Fibroblast of gingiva (primary cell): ENCODE measurements at places on chromosomes 3 and 15.

- DNase-seq: no peak
These were observed 1.2 kb downstream of the DCLK3 start for GRCh38 chr3:36762918-36763849.

DNA sequence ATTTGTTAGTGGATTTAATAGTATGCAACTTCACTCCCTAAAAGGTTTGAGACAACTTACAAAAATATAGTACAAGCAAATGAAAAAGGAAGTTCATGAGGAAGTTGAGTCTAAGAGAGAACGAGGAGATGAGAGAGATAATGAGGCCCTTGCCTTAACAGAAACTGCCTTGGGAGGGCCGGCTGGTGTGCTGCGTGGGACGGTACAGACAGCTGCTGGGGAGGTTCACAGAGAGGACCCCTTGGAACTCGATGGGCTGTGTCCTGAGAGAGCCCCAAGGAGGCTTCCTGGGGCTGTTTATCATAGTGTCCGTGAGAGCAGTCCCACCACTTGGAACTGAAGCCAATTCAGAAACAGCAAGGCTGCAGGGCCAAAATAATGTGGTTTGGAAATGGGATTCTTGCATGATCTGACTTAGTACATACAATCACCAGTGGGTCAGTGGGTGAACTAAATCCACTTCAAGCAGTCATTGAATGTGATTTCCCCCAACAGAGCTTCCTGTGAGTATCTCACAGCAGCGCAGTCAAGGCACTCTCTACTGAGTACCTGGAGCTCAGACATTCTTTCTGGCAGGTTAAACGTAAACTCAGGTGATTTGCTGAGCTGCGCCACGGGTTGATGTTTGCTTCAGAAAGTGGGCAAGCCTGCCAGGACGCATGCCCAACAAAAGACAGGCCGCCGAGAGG lies 90.8 kb downstream of the CRTC3 start:
- no peak for DNase-seq

- peak; percentile 89 for DNase-seq
These were observed 80.2 kb downstream of the ARNT2 start for GRCh38 chr15:80484333-80484864.

GRCh38 chr3:132569153-132569552 lies 27.9 kb upstream of the ACKR4 start:
- peak; percentile 74 for DNase-seq

- no peak for DNase-seq
These were observed 289.8 kb downstream of the ZBTB20 start for GRCh38 chr3:114857299-114857701.

DNA sequence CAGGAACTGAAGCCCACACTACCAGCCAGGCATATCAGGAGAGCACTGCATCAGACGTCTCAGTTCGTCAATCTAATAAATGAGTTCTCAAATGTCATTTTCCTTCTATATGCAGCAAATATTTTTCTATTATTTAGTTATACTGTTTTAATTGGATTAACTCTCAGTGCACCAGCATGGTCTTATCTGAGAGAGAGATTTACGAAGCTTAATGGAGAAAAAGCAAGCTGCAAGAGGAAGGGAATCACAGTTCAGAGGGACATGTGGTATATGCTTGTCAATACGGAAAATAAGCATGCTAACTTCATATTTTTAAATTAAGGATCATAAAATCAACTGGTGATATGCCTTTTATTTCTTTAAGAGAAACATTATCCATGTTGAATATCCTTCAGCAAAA lies 213.1 kb upstream of the NECTIN3 start:
- no peak for DNase-seq

DNA sequence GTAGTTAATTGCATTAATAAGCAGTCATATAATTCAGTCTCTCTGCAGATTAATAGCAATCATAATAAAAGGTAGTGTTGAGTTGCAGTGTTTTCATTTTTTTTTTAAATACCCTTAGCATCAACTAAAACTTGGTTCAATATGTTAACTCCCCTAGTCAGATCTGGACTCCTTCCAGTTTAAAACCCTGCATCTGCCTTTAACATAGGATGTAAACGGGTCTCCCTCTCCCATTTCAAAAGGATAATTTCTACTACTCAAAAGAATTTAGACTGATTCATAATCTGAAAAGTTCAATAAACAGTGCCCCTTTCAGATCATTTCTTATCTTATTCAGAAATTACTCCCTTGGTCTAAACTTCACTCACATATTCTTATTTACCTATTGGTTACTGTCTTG lies 11.4 kb downstream of the CPOX start:
- DNase-seq: no peak

DNA sequence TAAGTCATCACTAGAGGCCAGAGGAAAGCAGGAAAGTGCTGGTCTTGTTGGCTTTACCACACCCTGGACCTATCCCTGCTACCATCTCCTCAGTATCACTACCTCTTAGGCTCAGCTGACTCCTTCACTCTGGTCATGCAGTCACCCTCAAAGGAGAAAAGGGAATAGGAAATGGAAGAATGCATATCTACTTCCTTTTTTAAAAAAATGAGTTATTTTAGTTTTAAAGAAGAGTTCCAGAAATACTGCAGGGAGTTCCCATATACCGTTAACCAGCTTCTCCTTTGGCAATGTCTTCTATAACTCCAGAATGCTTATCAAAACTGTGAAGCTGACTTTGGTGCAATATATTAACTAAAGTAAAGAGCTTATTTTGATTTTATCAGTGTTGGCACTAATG lies 688.6 kb downstream of the DIPK2A start:
- DNase-seq: no peak

DNA sequence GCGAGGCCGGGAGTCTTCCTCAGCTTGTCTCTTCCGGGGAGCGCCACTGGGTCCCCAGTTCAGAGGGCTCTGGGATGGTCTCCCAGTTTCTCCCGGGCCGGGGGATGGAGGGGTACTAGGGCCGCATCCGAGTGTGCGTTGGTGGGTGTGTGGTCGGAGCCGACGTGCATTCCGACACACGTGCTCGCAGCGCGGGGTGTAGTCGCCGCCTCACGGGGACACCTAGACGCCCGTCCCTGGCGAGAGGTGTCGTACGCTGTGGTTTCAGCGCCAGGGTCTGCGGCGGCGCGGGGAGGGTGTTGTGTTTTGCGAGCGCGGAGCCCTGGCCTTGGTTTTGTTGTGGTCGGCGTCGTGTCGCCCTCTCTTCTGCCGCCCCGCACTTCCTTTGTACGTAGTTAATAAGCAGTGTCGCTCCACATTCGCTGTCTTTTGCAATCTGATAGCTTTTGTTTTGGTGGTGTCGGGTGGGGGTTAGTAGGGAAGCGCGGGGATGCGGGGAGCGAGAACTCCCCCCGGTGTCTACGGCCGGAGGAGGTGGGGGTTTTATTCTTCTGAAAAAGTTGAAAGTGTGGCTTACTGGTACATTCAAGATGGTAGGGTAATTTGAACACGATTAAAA lies 2.2 kb downstream of the IGF1R start:
- DNase-seq: peak; percentile 40

- DNase-seq: no peak
These were observed 209.6 kb upstream of the MCTP2 start for GRCh38 chr15:94021621-94022320.

DNA sequence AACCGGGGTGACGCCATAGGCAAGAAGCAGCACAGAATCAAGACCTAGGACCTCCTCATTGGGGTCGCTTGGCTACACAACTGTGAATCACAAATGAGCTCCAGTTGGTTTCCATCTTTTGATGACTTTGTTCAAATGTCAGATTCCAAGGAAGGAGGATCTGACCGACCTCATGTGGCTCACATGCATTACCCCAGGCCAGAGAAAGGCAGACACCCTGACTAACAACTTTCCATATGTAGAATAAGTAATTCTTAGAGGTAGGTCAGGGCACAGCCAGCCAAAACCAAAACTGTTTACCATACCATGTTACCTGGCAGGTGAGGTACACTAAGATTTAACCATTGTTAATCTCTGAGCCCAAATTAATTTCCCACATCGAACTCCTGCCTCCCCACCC lies 96.5 kb downstream of the CCNL1 start:
- peak; percentile 34 for DNase-seq

DNA sequence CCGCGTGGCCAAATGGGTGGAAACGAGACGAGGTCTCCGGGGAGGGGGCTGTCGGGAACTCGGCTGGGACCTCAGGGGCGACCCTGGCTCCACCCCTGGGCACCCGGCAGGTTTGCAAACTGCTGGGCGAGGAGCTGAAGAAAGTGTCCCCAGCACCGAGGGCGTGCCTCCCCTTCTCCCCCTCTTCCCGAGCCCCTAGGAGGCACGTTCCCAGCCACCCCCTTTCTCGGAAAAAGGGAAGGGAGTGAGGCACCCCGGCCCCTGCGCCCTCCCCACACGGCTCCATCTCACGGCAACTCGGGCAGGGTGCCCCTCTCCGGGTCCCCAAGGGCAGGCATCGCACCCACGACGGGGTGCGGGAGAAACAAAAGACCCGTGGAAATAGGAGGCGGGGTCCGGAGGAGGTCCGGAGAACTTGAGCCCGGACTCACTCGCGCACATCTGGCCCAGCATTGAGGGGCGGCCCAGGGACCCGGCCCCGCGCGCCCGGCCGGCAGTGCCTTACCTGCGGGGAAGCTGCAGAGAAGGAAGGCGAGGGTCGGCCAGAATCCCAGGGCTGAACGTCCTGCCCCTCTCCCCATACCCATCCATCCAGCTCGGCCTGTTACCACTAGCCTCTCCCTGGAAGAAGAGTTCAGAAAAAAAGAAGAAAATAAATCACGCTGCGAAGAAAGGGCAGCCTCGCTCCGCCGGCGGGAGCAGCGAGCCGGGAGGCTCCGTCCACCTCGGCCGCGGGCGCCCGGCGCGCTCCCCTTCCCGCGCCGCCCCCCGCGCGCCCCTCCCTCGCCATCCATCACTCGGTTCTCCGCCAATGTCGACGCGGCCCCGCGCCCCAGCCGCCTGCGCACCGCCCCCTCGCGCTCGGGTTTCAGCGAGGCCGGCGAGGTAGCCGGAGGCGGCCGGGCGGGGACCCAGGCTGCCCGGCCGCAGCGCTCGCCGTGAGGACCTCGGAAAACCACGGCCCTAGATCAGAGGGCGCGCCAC lies 16.3 kb downstream of the RGMA start:
- DNase-seq: peak; percentile 83

GRCh38 chr3:197835509-197835908 lies 44.5 kb downstream of the LRCH3 start:
- no peak for DNase-seq

- no peak for DNase-seq
These were observed at the start of gene BNC1 for GRCh38 chr15:83284559-83285283. TSS of gene BNC1 (minus strand) at chr15:83284664. CDS start at chr15:83284628, 36 bp downstream.

- no peak for DNase-seq
These were observed 182.9 kb upstream of the RORA start for GRCh38 chr15:61411902-61412510.

DNA sequence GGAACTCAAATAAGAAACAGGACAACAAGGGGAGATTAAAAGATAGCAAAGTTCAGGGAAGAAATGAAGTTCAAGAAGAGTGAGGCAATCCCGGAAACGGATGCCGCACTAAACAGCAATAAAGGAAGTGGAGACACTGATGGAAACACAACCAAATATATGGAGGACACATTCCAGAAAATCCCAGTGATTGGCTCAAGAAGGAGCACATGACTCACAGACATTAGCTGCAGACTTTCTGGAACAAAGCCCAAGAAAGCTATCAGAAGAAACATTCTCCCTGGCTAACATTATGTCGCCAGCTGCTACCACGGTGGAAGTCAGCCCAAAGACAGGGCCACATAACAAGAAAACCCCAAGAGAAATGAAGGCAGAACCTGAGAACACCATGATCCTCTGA lies 18.1 kb upstream of the VGLL4 start:
- DNase-seq: peak; percentile 67

GRCh38 chr3:55567121-55567520 lies 80.0 kb upstream of the WNT5A start:
- DNase-seq: no peak

DNA sequence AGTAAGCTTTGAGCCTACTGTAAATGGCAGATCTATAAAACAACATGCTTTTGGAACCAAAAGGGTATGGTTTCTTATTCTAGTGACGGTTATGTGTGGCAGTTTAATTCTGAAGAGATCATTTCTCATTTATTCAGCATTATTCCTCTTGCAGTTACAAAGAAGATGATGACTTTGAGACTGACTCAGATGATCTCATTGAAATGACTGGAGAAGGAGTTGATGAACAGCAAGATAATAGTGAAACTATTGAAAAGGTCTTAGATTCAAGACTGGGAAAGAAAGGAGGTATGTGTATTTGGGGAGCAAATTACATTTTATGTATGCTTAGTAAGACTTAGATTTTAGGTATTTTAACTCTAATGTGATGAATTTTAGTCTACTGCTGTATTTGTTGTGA lies 41.5 kb downstream of the CHD2 start:
- no peak for DNase-seq

DNA sequence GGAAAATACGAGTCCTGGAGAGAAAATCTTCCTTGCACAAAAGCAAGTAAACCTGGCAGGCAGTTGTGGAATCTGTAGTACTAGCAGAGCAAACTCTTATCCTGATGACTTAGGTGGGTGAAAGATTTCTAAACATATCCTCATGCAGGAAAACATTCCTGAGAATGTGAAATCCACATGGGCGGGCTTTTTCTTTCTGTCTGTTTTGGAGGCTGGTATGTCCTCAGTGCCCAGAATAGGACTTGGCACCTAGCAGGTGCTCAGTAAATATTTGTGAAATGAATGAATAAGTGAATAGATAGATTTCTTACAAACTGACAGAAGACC lies 53.3 kb downstream of the FAM174B start:
- DNase-seq: no peak

DNA sequence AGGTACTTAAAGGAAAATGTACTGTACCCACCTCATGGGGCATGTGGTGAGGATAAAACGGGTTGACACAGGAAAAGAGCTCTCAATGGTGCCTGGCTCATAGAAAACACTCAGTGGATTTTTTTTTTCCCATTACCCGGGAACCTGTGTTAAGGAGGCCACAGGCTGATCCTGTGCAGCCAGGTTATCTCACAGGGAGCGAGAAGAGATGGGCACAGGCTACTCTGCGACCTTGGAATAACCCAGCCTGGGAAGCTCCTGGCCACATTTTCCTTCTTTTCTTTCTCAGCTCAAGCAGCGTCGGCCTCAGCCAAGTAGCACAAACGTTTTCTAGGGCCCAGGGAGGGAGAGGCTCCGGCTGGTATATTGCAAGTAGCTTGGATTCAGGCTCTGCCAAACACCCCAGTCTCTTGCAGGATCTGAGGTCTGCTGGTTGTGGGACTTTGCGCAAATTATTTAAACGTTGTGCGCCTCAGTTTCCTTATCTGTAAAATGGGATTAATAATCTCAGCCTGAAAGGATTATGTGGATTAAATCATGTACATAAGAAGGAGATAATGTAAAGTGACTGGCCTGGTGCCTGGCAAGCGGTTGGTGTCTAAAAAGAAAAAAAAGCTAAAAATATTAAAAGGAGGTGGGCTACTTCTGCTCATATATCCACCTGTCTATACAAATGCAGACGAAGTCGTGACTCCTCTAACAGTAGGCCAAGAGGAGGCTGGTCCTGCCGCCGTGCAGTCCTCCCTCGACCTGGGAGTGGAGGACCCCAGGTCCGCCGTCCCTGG lies 2.2 kb downstream of the FURIN start:
- DNase-seq: peak; percentile 20

DNA sequence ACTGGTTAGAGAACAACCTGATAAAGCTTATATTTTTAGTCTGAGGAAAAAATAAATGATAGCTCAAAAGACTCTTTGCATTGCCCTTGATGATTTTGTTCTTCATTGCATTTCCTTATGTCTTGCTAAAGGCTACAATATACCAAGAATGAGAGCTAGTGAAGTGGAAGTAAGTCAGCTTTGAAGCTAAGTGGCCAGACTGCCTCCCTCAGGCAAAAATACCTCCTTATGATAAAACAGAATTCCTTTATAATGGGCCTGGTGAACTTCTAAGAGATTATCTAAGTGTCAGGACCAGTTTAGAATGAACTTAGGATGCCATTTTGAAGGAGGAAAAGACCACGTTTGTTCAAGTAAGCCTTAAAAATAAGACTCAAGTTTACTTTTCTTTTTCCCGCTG lies 678.4 kb downstream of the ROBO2 start:
- DNase-seq: no peak
